K562 (cell line): ENCODE measurements at places on chromosomes 2 and 18. TPM values are rescaled to one million over a fixed set of nuclear protein-coding genes. Genes with fewer than 3 reads are reported as not detected.

The STEAP3 gene
- polyA plus RNA-seq, result 12.7 and 12.8 TPM in 2 replicates

The UCN gene
- polyA plus RNA-seq, result 0.96 and 1.5 TPM in 2 replicates

The ANKRD30B gene
- polyA plus RNA-seq, result not detected in 2 replicates

The DCC gene
- polyA plus RNA-seq, result not detected in 2 replicates

The CHCHD5 gene
- 42.4 and 61.3 TPM in 2 replicates for polyA plus RNA-seq

The WDFY1 gene
- 13.5 and 16.2 TPM in 2 replicates for polyA plus RNA-seq

The RGPD3 gene
- not detected in 2 replicates for polyA plus RNA-seq

The RBKS gene
- 0.20 and 1.1 TPM in 2 replicates for polyA plus RNA-seq

The CMPK2 gene
- 3.8 and 4.5 TPM in 2 replicates for polyA plus RNA-seq

The ATP6V1B1 gene
- not detected in 2 replicates for polyA plus RNA-seq

The PAIP2B gene
- polyA plus RNA-seq, result 0.20 and 0.24 TPM in 2 replicates

The DUSP11 gene
- polyA plus RNA-seq, result 28.4 and 31.9 TPM in 2 replicates

The ICOS gene
- polyA plus RNA-seq, result not detected in 2 replicates

The CD207 gene
- not detected in 2 replicates for polyA plus RNA-seq

The LIMS4 gene
- polyA plus RNA-seq, result not detected in 2 replicates

The TEX44 gene
- not detected in 2 replicates for polyA plus RNA-seq

The CYP27C1 gene
- polyA plus RNA-seq, result not detected in 2 replicates

The TTN gene
- under 0.01 TPM in 1 of 2 replicates, not detected in the other for polyA plus RNA-seq

The SERPINB3 gene
- not detected in 2 replicates for polyA plus RNA-seq

The GCA gene
- polyA plus RNA-seq, result 0.24 and 0.30 TPM in 2 replicates

The GPR39 gene
- not detected in 2 replicates for polyA plus RNA-seq

The CABLES1 gene
- polyA plus RNA-seq, result not detected in 2 replicates

The SCG2 gene
- 0.98 and 1.5 TPM in 2 replicates for polyA plus RNA-seq

The SLC11A1 gene
- polyA plus RNA-seq, result 0.69 and 0.99 TPM in 2 replicates

The LYG1 gene
- polyA plus RNA-seq, result 1.2 and 1.7 TPM in 2 replicates

The UGT1A3 gene
- not detected in 2 replicates for polyA plus RNA-seq

The OTOS gene
- not detected in 2 replicates for polyA plus RNA-seq

The LIPG gene
- 1.3 and 1.9 TPM in 2 replicates for polyA plus RNA-seq
